ENCODE measurements at places on chromosomes 11 and 22.

DNA sequence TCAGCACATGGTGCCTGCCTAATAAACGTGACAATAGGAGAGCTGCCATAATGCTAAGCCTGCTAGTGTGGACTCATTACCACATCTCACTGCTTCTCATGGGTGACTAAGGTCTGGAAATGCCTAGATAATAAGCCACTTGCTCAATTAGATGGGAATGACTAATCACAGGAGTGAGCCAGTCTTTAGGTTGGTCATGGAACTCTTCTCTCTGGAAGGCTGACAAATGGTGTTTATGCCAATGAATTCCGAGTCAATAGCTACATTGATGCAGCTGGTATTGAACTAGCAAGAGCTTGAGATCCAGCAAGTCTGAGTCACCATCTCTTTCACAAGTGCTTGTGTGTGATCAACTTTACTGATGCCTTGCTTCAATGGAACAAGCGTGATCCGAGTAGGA, 334.9 kb downstream of the OPCML start:
- DNase-seq: no peak

- no peak for DNase-seq
These were observed 332.2 kb downstream of the INSC start for GRCh38 chr11:15446929-15447328.

DNA sequence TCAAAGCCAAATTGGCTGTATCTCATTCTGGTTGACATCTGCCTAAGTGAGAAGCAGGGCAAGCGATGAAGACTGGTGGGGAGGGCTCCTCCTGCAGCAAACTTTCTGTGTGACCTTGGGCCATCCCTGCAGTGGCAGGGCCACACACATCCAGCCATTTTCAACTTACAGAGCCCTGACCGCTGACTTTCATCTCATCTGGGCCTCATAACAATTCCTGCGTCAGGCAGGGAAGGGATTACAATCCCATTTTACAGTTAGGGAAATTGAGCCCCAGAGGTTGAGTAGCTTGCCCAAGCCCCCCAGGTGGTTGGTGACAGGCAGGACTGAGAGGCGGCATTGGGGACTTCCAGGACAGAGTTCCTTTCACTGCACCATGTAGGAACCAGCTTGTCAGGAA, 21.9 kb downstream of the TPBGL start:
- no peak for DNase-seq

- DNase-seq: no peak
These were observed 98.2 kb downstream of the MSANTD4 start for GRCh38 chr11:105923807-105924206.

DNA sequence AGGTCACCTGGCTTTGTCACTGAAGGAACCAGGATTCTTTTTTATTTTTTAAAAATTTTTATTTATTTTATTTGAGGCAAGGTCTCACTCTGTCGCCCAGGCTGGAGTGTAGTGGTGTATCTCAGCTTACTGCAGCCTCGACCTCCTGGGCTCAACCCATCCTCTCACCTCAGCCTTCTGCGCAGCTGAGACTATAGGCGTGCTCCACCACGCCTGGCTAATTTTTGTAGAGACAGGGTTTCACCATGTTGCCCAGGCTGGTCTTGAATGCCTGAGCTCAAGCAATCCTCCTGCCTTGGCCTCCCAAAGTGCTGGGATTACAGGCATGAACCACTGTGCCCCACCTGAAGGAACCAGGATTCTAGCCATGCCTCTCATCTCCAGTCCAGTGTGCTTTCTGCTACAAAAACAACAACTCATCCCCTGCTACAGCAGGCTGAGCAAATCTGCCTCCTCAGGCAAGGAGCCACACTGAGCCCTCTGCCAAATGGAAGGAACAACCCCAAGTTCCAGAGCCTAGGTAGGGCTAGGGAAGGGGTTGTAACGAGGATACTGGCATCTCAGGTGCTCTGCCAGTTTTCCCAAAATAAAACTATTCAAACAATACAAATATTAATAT, 2.6 kb upstream of the PEX26 start:
- DNase-seq: no peak
